ENCODE measurements at places on chromosomes 4 and X. TPM values are rescaled to one million over a fixed set of nuclear protein-coding genes. Genes with fewer than 3 reads are reported as not detected.
A peak's percentile ranks its signal among the peaks of the same experiment; 100 is the strongest.

DNA sequence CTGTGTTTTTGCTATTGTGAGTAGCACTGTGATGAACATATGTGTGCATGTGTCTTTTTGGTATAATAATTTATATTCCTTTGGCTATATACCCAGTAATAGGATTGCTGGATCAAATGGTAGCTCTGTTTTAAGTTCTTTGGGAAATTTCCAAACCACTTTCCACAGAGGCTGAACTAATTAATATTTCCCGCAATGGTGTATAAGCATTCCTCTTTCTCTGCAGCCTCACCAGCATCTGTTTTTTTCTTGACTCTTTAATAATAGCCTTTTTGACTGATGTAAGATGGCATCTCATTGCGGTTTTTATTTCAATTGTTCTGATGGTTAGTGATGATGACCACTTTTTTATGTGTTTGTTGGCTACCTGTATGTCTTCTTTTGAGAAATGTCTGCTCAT is 247.7 kb upstream of the NDST3 start:
- no peak for DNase-seq

GRCh38 chrX:115344885-115345614 is 55.5 kb downstream of the LUZP4 start:
- DNase-seq: peak; percentile 95

- peak; percentile 28 for DNase-seq
These were observed 52.4 kb upstream of the TRIM2 start for GRCh38 chr4:153151535-153152455.

DNA sequence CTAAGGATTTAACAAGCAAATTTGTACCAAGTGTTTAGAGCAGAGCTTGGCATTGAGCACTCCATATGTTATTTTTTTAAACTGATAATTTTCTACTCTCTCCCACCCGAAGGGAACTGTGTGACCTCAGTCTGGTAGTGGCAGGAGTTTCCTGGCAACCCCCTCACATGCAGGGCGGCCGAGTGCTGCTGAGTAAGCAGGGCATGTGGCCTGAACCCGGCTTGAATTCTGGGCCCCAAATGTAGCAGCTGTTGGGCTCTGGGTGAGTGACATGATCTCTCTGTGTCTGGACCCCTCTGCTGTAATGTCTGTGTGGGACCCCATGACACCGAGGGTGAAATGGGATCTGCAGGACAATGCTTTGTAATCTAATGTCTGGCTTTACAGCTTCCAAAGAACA is 13.6 kb upstream of the C4orf50 start:
- no peak for DNase-seq

DNA sequence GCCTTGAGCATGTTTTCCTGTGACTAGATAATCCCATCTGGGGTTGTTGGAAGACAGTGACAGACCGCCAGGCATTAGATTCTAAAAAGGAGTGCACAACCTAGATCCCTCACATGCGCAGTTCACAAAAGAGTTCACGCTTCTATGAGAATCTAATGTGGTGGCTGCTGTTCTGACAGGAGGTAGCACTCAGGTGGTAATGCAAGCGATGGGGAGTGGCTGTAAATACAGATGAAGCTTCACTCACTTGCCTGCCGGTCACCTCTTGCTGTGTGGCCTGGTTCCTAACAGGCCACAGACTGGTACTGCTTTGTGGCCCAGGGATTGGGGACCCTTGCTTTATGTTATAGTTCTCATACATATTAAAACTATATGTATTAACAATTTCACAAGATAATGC is 81.9 kb upstream of the TMLHE start:
- DNase-seq: no peak

DNA sequence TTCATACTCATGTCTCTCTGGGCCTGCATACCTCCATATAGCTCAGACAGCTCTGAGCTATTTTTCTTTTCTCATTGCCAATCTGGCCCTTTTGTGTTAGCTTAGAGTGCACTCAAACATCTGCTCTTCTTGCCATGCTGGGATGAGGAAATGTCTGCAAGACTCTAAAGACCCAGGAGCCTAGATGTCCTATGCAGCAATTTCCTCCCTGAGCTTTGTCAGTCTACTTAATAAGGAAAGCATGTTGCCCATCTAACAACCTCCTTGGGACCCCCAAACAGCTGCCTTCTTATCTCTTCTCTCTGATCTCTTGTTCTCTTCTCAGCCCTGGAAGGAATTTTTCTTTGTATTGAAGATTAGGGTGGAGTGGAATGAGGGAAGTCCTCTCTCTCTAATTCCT is 69.2 kb downstream of the UCHL1 start:
- no peak for DNase-seq

DNA sequence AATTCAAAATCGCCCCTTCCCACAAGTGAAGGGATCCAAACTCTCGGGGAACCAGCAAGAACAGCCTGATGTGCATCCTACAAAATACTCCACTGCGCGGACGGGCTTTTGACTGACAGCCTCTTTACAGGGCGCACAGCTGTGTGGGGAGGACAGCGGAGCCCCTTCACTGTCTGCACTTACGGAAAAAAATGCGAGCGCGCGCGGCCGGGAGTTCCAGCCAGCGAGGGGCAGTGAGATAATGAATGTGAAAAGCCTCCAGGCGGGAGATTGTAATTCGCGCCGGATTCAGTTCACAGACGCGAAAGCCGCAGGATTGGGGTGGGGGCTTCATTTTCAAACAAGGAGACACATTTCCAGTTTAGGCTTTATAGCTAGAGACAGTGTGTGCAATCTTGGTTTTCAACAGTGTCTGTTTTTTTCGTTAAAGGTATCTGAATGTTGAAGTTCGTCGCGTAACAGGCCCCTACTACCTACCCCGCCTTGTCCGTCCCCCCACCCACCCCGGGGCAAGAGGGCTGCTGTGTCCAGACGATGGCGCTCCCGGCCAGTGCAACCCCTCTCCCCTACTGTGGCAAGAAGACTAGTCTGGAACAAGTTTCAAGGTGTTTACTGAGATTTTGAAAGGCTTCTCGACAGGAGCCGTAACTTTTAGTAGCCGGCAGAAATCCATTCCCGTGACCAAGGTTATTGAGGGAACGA is 1.7 kb upstream of the GPR50 start:
- no peak for DNase-seq

Gene SPON2
- total RNA-seq: 21.1 TPM

Gene SLC30A9
- 72.6 TPM for total RNA-seq

Gene CYTL1
- 1.4 TPM for total RNA-seq

Gene ABCG2
- 1.4 TPM for total RNA-seq

Gene KDM6A
- 24.9 TPM for total RNA-seq

Gene L1CAM
- total RNA-seq: 0.36 TPM

Gene CHRDL1
- 0.36 TPM for total RNA-seq
